Fibroblast of lung (primary cell): ENCODE measurements at places on chromosomes 5 and 9. TPM values are rescaled to one million over a fixed set of nuclear protein-coding genes. Genes with fewer than 3 reads are reported as not detected.

GRCh38 chr9:71664566-71664965 lies 103.7 kb downstream of the CEMIP2 start:
- H3K4me1 ChIP-seq = no peaks in the 10 kb centered on the region
- no peaks in the 10 kb centered on the region for H3K27me3 ChIP-seq
- no peaks in the 10 kb centered on the region for H3K36me3 ChIP-seq
- H3K4me3 ChIP-seq = no peak overlapping the region

DNA sequence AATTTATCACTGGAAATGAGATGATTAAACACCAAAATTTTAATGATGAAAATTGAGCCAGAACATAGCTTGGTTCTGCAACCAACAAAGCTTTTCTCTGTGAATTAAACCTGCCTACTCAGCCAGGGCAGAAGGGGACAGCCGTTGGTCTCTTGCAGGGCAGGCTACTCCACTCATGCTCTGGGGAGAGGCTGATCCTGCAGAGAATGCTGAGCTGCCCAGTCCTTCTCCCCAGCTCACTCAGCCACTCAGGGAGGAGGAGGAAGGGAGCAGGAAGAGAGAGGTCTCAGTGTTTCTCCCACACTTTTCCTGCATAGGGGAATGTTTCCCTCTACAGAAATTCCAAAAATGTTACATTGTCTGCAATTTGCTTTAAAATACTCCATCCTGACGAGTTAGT lies 40.4 kb upstream of the HMHB1 start:
- no peaks in the 10 kb centered on the region for H3K27me3 ChIP-seq
- no peaks in the 10 kb centered on the region for H3K36me3 ChIP-seq
- H3K27ac ChIP-seq = no peak overlapping the region
- H3K4me3 ChIP-seq = no peak overlapping the region
- peaks cover 5% of the 10 kb centered on the region for H3K4me1 ChIP-seq

- H3K36me3 ChIP-seq = peaks cover 2% of the 10 kb centered on the region
- peaks cover 23% of the 10 kb centered on the region for H3K27me3 ChIP-seq
- peaks cover 6% of the 10 kb centered on the region for H3K4me1 ChIP-seq
- H3K4me3 ChIP-seq = no peak overlapping the region
These were observed 5.4 kb upstream of the RABL6 start for GRCh38 chr9:136802321-136802720.

DNA sequence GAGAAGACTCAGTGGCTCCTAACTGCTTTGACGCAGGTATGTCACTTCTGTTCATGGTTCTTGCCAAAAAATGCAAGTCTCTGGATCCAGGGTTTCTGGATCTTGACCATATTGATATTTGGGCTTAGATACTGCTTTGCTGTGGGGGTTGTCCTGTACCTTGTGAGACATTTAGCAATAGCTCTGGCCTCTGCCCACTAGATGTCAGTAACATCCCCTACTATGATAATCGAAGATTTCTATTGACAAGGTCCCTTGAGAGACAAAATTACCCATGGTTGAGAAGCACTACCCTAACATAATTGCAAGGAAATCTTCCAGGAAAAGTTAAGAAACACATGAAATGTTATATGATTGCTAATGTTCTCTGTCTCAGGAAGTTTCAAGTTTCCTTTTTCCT lies 285.4 kb downstream of the TMEM232 start:
- no peaks in the 10 kb centered on the region for H3K4me1 ChIP-seq
- H3K4me3 ChIP-seq = no peak overlapping the region
- no peak overlapping the region for H3K27ac ChIP-seq
- no peaks in the 10 kb centered on the region for H3K36me3 ChIP-seq
- peak; percentile 51 for DNase-seq
- H3K27me3 ChIP-seq = no peaks in the 10 kb centered on the region

- no peaks in the 10 kb centered on the region for H3K4me1 ChIP-seq
- H3K36me3 ChIP-seq = no peaks in the 10 kb centered on the region
- H3K4me3 ChIP-seq = no peak overlapping the region
- DNase-seq = peak; percentile 9
- H3K27ac ChIP-seq = no peak overlapping the region
- H3K27me3 ChIP-seq = no peaks in the 10 kb centered on the region
These were observed 35.8 kb downstream of the ZNF782 start for GRCh38 chr9:96818533-96818932.

DNA sequence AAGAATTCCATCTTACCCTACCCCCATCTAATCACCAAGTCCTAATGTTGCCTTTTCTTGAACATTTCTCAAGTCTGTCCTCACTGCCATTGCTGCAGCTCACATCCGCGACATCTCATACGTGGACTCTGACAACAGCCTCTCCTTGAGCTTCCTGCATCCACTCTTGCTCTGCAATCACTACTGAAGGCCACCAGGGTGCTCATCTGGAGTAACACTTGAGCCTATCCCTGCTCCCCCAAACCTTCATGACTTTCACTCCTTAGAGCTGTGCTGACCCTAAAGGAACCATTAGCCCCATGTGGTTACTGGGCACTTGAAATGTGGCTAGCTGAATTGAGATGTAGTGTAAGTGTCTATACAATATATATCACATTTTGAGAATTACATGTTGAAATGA lies 46.4 kb upstream of the CTXN3 start:
- H3K27ac ChIP-seq = no peak overlapping the region
- DNase-seq = no peak
- no peaks in the 10 kb centered on the region for H3K4me1 ChIP-seq
- H3K4me3 ChIP-seq = no peak overlapping the region

DNA sequence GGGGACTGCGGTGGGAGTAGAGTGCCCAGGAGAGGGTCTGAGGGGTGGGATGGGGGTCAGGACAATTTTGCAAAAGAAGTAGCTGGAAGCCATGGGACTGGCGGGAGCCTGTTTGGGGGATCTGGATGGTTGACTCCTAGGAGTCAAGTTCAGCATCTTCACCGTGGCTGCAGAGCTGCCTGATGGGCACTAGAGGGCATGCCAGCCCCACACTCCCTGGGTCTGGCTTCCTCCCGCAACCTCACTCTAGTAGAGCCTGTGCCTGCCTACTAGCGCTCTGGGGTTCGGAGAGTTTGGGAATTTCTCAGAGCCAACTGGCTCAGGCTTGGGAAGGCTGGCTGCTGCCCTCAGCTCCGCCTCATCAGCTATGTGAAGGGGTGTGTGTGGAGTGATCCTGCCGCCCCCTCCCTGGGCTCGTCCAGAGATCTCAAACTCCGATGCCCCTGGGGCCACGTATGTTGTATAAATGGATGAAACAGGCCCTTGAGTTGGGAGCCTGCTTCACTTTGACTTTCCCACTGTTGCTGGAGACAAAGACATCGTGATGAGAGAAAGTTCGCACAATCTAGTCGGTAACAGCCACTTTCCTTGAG lies 10.8 kb downstream of the TSPAN17 start:
- no peaks in the 10 kb centered on the region for H3K27me3 ChIP-seq
- H3K4me3 ChIP-seq = no peak overlapping the region
- no peak overlapping the region for H3K27ac ChIP-seq
- peak; percentile 68 for DNase-seq

- peaks cover 13% of the 10 kb centered on the region for H3K4me1 ChIP-seq
- no peak for DNase-seq
- no peak overlapping the region for H3K27ac ChIP-seq
- no peaks in the 10 kb centered on the region for H3K36me3 ChIP-seq
- no peaks in the 10 kb centered on the region for H3K27me3 ChIP-seq
These were observed 69.4 kb downstream of the C9orf50 start for GRCh38 chr9:129551393-129551973.

GRCh38 chr5:173644673-173645436 lies 28.4 kb upstream of the BOD1 start:
- H3K4me1 ChIP-seq = no peaks in the 10 kb centered on the region
- no peaks in the 10 kb centered on the region for H3K27me3 ChIP-seq
- DNase-seq = no peak
- H3K27ac ChIP-seq = no peak overlapping the region
- no peaks in the 10 kb centered on the region for H3K36me3 ChIP-seq

- no peak for DNase-seq
- H3K27me3 ChIP-seq = no peaks in the 10 kb centered on the region
- no peaks in the 10 kb centered on the region for H3K4me1 ChIP-seq
- H3K36me3 ChIP-seq = no peaks in the 10 kb centered on the region
These were observed 108.2 kb upstream of the DMAC1 start for GRCh38 chr9:7907551-7908337.

DNA sequence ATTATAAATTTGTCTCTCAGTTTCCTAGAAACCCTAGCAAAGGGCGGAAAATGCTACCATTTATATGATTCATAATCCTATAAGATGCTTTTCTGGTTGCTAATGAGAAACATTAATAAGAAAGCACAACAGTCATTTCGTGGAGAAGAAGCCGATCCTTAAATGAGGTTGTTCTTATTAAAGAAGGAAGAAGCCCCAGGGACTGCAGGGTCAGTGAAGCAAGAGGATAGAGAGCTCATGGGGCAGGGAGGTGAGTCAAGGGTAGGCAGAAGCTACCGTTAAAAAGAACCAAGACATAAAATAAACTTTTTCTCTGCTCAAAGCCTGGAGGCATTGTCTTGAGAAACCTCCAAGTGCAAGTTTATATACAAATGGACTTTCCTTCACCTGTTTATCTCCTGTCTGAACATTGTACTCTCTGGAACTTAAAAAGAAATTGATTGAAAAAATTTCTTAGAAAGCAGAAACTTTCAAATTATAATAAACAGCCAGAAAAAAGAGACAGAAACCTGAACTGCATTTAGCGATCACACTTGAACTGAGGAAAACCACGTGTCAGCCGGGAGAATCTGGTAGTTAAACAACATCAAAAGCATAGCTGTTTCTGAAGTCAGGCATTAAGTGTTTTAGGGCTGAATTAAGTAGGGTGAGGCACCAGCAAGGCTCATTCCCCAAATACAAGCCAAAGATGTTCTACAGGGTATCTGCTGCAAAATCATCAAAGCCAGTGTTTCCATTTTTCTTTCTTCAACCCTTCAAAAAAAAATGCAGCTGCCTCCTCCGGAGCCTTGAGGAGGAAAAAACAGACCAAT lies 21.9 kb downstream of the HTR4 start:
- H3K36me3 ChIP-seq = no peaks in the 10 kb centered on the region
- no peak overlapping the region for H3K27ac ChIP-seq
- H3K27me3 ChIP-seq = no peaks in the 10 kb centered on the region
- no peak for DNase-seq

DNA sequence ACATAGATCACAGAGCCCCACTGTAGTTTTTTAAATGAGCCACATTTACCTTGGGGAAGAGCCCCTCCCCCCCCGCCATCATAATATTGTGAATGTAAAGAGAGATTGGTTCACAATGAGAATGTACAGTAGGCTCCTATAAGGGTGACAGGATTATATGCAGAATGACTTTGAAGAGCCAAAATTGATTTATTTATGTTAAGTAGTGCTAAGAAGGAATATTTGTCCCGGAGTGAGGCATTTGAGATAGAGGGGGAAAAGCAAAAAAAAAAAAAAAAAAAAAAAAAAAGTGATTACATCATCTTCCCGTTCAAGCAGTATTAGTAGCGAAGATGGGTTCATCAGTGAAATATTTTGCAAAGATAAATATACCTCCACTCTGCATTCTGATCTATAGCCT lies 73.9 kb downstream of the PIK3R1 start:
- H3K4me3 ChIP-seq = no peak overlapping the region
- no peaks in the 10 kb centered on the region for H3K36me3 ChIP-seq
- no peak for DNase-seq
- no peaks in the 10 kb centered on the region for H3K27me3 ChIP-seq
- peaks cover 12% of the 10 kb centered on the region for H3K4me1 ChIP-seq

DNA sequence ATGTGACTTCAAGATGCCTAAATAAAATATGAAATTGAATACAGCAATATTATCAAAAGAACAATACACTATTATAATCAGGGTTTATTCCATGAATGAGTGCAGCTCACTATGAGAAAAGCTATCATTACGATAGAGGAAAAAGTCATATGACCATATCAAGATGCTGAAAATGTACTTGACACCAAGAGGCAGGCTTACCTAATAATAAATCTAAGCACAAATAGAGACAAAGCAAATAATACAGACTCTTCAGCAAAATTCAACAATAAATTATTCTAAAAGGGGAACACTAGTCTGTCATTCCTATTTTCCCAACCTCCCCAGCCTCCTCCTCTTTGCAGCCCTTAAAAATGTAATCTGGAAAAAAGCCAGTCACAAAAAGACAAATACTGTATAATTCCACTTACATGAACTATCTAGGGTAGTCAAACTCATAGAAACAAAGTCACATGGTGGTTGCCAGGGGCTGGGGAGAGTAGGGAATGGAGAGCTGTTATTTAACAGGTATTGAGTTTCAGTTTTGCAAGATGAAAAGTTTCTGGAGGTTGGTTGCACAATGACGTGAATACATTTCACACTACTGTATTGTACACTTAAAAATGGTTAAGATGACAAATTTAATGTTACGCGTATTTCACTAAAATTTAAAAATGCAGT lies 148.4 kb downstream of the NFIB start:
- DNase-seq = peak; percentile 36
- no peaks in the 10 kb centered on the region for H3K36me3 ChIP-seq
- H3K27me3 ChIP-seq = no peaks in the 10 kb centered on the region

DNA sequence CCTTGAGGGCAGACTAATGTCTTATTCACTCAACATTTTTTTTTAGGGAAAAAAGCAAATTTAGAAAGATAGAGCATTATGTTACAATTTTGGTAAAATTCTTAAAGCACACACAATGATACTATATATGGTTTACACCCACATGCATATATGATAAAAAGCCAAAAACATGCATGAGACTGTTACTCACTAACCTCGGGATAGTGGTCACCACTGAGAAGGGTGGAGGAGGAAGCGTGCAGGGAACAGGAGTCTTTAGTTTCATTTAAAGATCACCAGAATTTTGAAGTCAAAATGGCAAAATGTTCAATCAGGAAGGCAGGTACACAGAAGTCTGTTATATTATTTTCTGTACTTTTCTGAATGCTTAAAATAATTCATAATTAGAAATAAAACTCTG lies 9.2 kb downstream of the ARL15 start:
- no peaks in the 10 kb centered on the region for H3K36me3 ChIP-seq
- H3K4me1 ChIP-seq = peaks cover 2% of the 10 kb centered on the region
- DNase-seq = no peak

DNA sequence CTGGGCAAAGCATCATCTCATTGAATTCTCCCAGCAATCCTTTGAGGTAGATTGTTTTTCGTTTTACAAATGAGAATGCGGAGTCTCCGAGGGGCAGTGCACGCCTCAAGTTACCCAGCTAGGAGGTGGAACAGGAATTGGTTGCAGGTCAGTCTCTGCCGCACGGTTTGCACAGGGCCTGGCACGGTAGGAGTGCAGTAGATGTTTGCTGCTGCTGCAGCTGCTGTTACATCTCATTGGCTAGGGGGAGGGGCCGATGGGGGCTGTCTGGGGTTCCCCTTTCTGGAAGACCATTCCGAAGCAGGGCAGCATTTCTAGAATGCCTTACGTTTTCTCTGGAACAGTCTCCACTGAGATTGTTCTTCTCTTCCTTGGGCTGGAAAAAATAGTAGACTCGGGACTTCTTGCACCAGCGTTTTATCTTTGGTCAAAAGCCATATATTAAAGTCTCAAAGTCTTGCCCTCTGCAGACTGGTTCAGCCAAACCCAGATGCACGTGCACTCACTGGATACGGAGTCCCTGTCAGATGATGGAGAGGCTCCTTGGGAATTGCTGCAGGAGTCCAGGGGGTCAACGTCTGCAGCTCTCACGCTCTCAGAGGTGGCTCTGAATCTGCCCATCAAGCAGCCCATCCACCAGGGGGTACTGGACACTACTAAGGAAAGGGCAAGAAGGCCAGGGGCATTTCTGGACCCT lies 1.2 kb downstream of the USP20 start:
- H3K27ac ChIP-seq = no peak overlapping the region
- no peaks in the 10 kb centered on the region for H3K36me3 ChIP-seq
- H3K27me3 ChIP-seq = no peaks in the 10 kb centered on the region
- H3K4me1 ChIP-seq = peaks cover 14% of the 10 kb centered on the region

The LRSAM1 gene
- total RNA-seq = 10.0 and 18.0 TPM in 2 replicates

The ST6GALNAC4 gene
- total RNA-seq = 28.1 and 32.6 TPM in 2 replicates

The FBP1 gene
- total RNA-seq = not detected in 2 replicates
